LHCN-M2 (cell line): ENCODE measurements at places on chromosomes 7 and 10. TPM values are rescaled to one million over a fixed set of nuclear protein-coding genes. Genes with fewer than 3 reads are reported as not detected.

The FRAT1 gene
- total RNA-seq: 1.5 and 1.7 TPM in 2 replicates

The SCART1 gene
- total RNA-seq: 0.57 and 1.0 TPM in 2 replicates

DNA sequence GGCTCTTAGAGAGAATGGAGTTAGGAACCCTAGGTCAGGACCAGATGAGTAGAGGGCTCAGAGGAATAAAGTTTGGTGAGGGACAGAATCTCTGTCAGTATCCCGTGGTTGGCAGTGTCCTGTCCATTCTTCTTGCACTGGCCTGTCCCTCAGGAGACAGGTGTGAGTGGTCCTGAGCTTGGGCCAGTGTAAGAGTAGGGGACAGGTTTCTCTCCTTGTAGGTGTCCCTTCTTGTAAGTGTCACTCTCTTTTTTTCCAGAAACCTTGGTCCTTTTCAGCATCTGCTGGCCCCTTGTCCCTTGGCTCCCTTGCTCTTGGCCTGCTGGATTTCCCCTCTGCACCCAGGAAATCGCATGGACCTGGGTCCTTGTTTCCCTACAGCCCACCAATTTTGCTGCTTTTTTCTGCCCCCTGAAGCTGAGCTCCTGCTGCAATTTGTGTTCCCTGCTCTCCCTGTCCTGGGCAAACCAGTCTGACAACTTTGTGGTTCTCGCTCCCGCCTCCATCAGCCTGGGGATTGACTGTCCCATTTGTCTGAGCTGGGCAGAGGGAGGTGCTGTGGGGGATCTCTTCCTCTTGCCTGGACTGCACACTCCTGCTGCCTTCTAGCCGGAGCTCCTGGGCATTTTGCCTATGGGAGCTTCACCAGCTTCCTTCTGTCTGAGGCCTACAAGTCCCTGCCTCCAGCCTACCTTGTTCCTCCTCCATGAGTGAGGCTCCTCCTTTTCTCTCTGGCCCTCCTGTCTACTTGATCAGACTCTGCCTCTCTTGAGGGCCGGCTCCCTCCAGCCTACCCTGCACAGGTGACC lies 6.5 kb downstream of the TSPAN14 start:
- peak; percentile 49 for DNase-seq

DNA sequence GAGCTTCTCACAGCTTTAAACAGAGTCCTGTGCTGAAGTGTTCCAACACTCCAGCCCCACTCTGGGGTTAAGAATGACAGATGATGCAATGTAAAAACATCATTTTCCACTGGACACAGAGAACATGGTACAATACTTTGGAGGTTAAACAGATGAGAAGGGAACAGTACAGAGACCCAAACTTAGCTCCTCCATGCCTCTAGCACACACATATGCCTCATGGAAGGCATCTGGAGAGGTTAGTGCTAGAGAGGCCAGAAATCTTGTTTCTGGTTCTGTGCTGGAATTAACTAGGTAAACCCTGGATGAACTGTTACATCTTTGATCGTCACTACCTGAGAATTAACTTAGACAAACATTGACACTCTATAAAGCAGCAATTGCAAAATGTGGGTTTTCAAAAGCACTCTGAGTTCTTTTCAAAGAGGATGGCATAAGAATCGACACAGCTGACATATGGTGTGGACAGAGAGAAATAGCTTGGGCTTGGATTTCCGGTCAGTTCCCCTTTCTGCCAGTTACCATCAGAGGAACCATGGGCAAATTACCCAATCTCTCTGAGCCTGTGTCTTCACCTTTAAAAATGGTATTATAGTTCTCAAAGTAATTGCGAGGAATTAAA lies 81.9 kb downstream of the KCNMA1 start:
- no peak for DNase-seq

GRCh38 chr7:49775949-49776443 lies 2.6 kb downstream of the VWC2 start:
- DNase-seq: no peak

GRCh38 chr10:52119507-52119906 lies 194.6 kb upstream of the DKK1 start:
- DNase-seq: no peak

DNA sequence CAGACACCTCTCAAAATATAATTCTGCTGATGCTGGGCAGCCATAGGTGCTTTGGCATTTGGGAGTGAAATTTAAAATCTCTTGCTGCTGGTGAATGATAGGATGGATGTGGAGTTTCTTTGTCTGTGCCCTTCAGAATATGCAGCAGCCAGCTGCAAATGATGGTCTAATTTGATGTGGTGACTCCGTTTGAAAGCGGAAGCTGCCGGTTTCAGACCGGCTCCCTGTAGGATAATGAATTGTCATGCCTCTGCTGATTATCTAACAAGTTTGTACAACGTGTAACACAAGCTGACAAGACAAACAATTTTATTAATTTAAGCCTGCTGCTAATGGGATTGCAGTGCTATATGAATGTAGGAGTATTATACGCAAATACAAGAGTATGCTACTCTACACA lies 103.5 kb downstream of the SND1 start:
- DNase-seq: no peak

- DNase-seq: no peak
Observed at GRCh38 chr7:44068054-44068453, 2.7 kb upstream of the PGAM2 start.

DNA sequence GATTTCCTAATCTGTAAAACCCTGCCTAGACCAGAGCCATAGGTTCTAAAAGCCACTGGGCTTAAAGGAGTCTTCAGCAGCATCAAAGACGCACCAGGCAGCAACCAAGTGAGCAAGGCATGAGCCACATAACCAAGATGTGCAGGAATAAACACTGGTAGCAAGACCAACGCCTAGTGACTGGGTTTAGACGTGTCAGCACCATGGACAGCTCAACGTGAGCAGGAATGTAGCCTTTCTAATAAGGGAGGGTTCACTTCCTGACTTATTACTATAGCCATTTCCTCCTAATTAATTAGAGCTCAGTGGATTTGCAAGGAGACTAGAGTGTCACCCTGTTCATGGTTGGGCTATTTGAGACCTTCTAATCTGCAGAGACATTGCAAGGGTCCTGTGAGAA lies 223.7 kb downstream of the LHFPL3 start:
- peak; percentile 13 for DNase-seq

DNA sequence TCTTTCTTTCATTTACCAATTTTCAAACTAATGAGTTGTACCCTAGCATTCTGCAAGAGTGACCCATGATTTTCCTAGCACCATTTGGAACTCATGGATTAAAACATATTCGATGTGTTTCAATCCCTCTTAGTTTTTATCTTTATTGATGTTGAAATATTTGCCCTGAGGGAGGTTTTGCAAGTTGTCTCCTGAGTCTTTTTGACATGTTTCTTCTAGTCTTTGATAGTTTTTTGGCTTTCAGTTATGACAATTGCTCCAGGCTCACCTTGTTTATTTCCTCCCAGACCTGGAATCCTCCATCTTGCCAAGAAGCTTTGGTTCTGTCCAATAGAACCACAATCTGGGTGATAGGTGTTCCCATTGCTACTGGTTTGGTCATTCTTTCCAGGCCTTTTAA lies 327.8 kb downstream of the WDR11 start:
- DNase-seq: no peak

GRCh38 chr7:114879554-114879953 lies 42.3 kb upstream of the MDFIC start:
- peak; percentile 77 for DNase-seq

GRCh38 chr7:112370436-112370835 lies 79.8 kb upstream of the IFRD1 start:
- DNase-seq: no peak

DNA sequence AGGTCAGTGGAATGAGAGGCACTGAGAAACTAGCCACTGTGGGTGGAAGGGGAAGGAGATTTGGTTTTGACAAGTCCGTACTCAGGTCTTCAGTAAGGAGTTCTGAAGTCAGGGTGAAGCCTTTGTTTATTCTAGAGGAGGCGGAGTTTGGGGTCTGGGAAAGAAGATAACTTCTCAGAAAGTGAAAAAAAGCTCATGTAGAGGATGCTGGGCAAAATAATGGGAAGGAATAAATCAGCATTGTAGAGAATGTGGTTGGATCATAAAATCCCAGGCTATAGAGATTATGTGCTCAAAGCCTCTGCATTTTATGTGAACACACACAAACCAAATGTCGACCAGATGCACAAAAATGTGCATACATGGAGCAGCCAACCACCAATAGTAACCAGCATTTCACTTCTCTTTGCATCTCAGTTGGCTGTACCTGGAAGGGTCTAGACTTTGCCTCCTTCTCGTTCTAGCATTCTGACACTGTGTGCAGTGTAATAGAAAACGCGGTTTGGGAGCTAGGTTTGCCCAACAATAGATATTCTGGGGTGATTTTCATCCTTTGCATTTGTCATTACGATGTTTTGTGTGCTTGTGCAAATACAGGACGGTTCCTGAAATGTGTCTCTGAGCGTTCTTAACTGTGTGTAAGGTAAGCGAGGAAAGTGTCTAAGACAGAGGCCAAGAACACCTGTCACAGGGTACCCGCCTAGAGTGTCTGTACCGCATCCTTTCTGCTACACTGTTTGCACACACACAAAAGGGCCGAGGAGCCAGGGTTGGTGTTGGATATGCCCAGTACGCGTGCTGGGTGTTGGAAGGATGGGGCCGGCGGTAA lies 603 bp upstream of the HECW1 start:
- no peak for DNase-seq

- DNase-seq: peak; percentile 71
Observed at GRCh38 chr7:27031289-27032172, 64.3 kb downstream of the HOXA1 start.

GRCh38 chr7:7943951-7944350 lies 24.6 kb upstream of the GLCCI1 start:
- DNase-seq: no peak

DNA sequence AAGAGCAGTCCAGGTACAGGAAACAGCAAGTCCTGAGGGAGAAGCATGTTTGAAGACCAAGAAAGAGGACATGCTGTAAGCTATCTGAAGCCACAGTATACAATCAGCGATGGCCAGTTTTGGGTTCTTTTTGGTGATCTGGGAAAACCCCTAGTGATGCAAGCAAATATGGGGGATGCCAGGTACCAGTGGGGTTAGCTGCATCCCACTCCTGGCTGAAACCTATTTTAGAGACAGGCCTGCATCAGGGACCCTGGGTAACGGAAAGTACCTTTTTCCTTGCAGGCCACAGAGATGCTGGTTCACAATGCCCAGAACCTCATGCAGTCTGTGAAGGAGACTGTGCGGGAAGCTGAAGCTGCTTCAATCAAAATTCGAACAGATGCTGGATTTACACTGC lies 32.9 kb downstream of the AP3M1 start:
- DNase-seq: no peak

GRCh38 chr10:113001599-113002448 lies 51.8 kb downstream of the TCF7L2 start:
- no peak for DNase-seq
